ENCODE measurements at places on chromosomes 4 and X.

DNA sequence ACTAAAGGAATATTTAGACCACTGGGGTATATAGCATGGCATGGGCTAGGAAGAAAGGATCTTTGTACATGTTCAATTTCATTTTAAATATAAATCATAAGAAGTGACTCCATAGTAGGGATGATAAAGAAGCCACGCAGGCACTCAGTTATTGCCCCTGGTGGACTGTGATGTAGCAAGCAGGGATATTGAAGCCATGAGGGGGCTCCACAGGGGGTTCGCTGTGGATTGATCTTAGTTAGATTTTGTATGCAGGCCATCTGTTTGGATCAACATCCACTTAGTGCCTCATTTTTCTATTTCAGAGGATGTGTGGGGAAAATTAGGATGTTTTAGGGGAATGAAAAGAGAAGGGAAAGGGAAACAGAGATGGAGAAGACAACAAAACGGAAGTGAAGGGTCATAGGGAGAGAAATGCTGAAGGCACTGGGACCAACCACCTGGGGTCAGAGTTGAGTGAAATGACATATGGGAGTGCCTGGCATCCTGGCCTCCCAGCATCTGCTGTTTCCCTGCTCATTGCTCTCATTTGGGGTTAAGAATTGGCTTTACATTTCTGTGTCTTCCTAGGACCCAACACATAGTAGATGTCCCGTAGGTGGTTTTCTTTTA is 11.2 kb upstream of the FREM3 start:
- DNase-seq = no peak
- peaks cover 2% of the 10 kb centered on the region for H3K4me1 ChIP-seq
- no peaks in the 10 kb centered on the region for H3K27me3 ChIP-seq
- H3K4me3 ChIP-seq = no peak overlapping the region

DNA sequence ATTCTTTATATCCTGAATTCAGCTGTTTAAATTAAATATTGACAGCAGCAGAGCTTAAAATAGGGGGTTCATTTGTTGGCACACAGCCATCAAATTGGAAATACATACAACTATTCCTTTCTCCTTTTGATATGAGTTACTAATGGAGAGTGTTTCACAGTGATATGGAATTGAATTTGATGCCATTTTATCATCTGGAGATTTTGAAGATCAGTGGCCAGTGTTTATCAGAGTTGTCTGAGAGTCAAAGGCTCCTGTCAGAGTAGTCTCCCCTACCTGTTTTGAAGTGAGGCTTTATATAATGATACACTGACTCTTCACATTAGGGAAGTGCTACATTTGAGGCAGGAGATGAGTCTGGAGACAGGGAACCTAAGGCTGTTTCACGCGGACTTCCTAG is 1286.3 kb downstream of the TECRL start:
- no peaks in the 10 kb centered on the region for H3K27me3 ChIP-seq
- DNase-seq = no peak
- no peaks in the 10 kb centered on the region for H3K4me1 ChIP-seq

DNA sequence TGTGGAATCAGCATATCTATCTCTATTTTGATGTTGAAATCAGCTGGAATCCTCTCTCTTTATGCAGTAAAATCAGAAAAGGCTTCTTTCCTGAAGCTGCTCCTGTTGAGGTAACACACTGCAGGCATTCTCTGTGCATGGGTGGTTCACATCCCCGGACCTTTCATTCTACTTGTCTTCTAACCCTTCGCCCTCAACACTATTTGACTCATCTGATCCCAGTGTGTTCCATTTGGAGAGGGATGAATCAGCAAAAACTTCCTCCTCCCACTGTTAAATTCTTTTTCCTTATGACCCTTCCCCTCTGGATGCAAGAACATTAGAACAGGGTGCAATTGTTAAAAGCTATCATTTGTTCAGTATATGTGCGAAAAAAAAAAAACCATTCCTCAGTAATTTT is 67.4 kb downstream of the RNF150 start:
- H3K4me3 ChIP-seq = no peak overlapping the region
- no peak for DNase-seq
- no peak overlapping the region for H3K27ac ChIP-seq
- no peaks in the 10 kb centered on the region for H3K4me1 ChIP-seq

GRCh38 chr4:15340902-15341732 is 86.7 kb upstream of the C1QTNF7 start:
- H3K4me1 ChIP-seq = peaks cover 6% of the 10 kb centered on the region
- no peak for DNase-seq
- no peaks in the 10 kb centered on the region for H3K36me3 ChIP-seq
- H3K4me3 ChIP-seq = no peak overlapping the region

- H3K27ac ChIP-seq = peak overlapping the region; percentile 75
- no peaks in the 10 kb centered on the region for H3K27me3 ChIP-seq
- no peak for DNase-seq
- peaks cover 69% of the 10 kb centered on the region for H3K4me1 ChIP-seq
- peaks cover under 1% of the 10 kb centered on the region for H3K36me3 ChIP-seq
- peak overlapping the region; percentile 56 for H3K4me3 ChIP-seq
These were observed 489.3 kb downstream of the INPP4B start for GRCh38 chr4:142356801-142357200.

GRCh38 chrX:41589634-41590270 is 99.0 kb upstream of the GPR34 start:
- no peaks in the 10 kb centered on the region for H3K4me1 ChIP-seq
- peaks cover 4% of the 10 kb centered on the region for H3K36me3 ChIP-seq
- no peak overlapping the region for H3K27ac ChIP-seq
- no peaks in the 10 kb centered on the region for H3K27me3 ChIP-seq

DNA sequence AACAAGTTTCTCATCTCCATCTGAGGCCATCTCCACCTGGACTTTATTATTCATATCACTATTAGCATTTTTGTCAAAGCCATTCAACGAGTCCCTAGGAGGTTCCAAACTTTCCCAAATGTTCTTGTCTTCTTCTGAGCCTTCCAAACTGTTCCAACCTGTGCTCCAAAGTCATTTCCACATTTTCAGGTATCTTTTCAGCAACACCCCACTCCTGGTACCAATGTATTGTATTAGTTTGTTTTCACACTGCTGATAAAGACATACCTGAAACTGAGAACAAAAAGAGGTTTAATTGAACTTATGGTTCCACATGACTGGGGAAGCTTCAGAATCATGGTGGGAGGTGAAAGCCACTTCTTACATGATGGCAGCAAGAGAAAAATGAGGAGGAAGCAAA is 385.4 kb upstream of the GATB start:
- H3K27me3 ChIP-seq = no peaks in the 10 kb centered on the region
- H3K4me3 ChIP-seq = no peak overlapping the region
- peaks cover 2% of the 10 kb centered on the region for H3K36me3 ChIP-seq
- no peak overlapping the region for H3K27ac ChIP-seq
- no peaks in the 10 kb centered on the region for H3K4me1 ChIP-seq

All from naive thymus-derived CD8-positive, alpha-beta T cell (primary cell).